ENCODE measurements at places on chromosomes 2 and 18. TPM values are rescaled to one million over a fixed set of nuclear protein-coding genes. Genes with fewer than 3 reads are reported as not detected.

The SEMA4C gene
- polyA plus RNA-seq = 38.1 TPM

The ASB18 gene
- 0.15 TPM for polyA plus RNA-seq

The GALNT3 gene
- 20.2 TPM for polyA plus RNA-seq

The TMEM17 gene
- 6.8 TPM for polyA plus RNA-seq

- no peak for DNase-seq
Observed at GRCh38 chr18:74994502-74995418, 214.2 kb downstream of the PTGR3 start.

DNA sequence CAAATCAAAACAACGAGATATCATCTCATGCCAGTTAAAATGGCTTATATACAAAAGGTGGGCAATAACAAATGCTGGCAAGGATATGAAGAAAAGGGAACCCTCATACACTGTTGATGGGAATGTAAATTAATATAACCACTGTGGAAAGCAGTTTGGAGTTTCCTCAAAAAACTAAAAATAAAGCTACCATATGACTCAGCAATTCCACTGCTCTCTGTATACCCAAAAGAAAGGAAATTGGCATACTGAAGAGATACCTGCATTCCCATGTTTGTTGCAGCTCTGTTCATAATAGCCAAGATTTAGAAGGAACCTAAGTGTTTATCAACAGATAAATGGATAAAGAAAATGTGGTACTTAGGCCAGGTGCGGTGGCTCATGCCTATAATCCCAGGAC is 124.8 kb downstream of the MSTN start:
- DNase-seq = no peak

GRCh38 chr18:49924293-49924983 is 111.1 kb upstream of the ACAA2 start:
- DNase-seq = no peak

DNA sequence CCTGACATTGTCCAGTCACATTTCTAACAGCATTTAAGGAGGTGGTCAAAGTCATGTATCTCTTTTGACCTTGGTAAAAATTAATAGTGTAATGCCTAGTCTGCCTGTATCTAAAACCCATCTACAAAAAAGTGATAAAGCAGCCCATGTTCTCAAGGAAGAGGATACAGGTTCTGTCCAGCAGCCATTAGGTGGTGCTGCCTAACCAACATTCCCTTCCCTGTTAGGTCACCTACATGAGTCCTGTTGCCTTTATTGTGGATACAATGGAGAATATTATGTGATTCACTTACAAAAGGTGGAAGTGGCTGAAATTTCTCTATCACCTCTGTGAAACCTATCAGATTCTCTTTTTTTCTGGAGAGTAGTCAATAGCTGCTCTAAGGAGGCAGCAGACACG is 52.5 kb downstream of the AQP4 start:
- peak; percentile 64 for DNase-seq

- DNase-seq = no peak
Observed at GRCh38 chr18:3455907-3456685, 6.1 kb downstream of the TGIF1 start.

DNA sequence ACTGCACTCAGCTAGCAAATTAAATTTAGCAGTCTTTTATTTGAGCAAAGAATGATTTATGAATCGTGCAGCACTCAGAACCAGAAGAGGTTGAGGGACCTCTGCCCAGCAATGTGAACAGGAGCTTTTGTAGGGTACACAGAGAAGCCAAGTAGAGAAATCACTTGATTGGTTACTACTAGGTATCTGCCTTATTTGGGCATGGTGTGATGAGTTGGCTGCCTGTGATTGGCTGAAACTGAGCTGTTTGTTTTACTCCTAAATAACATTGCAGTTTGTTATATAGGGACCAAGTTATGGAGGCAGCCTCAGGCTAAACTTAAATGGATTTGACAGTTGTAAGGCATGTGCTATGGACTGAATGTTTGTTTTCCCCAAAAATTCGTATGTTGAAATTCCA is 122.5 kb downstream of the RDH14 start:
- no peak for DNase-seq

GRCh38 chr2:9230051-9230802 is 23.6 kb downstream of the ASAP2 start:
- DNase-seq = no peak

DNA sequence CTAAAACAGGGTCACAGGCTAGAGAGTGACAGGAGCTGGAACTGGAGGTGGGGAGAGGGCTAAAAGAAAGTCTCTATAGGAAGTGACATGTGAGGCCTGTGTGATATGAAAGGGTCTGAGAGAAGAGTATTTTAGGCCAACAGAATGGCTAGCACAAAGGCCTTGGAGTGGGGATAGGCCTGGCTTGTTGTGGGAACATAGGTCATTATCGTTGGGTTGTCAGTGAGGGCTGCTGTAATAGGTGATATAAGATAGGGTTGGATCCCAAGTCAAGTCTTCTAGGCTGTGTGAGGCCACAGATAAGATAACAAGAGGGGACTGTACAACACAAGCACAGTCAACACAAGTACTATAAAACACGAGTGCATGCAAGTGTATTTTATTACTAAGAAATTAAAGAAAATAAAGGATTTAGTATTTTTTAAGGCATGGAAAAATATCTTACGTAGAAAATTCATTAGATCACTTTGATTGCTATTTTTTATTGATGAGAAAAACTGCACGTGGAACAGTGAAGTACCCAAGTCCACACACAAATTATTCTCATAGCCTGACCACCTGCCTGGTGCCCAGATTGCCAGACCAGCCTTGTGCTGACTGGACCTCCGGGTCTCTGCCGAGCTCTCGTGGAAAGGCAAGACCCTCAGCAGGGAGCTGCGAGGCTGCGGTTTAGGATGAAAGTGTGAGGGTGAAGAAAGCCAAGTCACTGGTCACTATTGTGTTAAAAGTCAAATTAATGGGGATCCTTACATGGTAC is 14.1 kb downstream of the LTBP1 start:
- no peak for DNase-seq

GRCh38 chr2:158775273-158776027 is 19.7 kb upstream of the DAPL1 start:
- no peak for DNase-seq

GRCh38 chr18:26453386-26453901 is 94.9 kb downstream of the KCTD1 start:
- no peak for DNase-seq

DNA sequence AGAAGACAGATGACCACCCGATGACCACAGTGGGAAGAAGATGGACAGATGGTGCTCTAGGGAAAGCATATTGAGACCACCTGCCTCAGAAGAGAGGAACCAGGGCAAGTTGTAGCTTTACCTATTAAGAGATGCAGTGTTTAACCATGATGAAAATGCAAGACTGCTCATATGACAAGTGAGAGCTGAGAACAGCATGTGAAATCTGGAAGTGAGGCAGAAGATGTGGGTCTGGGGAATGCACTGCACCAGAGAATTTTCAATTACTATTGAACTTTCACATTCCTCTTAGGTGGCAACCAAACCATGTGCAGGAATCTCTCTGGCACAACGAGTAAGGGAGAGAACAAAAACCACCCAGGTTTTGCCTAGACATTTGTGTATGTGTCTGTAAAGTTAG is 184.8 kb upstream of the CRIM1 start:
- no peak for DNase-seq

GRCh38 chr18:3468833-3469232 is 18.9 kb downstream of the TGIF1 start:
- DNase-seq = no peak

DNA sequence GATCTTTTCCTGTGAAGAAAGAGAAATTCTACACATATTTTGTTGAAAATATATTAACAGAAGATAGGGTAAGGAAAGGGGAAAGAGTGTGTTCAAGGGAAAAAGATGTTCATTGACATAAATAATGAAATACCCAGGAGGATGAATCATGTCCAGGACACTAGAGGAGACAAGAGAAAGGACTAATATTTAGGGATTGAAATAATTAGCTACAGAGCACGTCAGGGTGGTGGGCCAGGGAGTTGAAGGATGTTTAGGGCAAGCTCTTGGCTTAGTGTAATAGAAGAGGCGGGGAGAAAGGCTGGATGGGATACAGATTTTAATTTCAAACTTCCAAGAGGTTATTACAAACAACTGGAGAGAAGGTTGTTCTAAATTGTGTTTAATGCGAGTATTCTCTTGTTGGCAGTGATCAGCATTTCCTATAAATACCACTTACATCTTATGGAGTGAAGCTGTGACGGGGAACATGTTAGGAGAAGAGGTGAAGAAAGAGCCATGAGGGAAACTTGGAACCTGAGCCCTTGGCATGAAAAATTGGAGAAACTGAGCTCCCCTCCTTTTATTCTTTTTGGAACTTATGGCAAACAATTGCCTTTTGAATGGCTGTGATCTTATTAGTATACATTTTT is 36.6 kb upstream of the CETN1 start:
- DNase-seq = no peak

- no peak for DNase-seq
Observed at GRCh38 chr18:44107187-44107586, 573.5 kb upstream of the SETBP1 start.

Measured in left kidney (tissue), 8 donors.